ENCODE measurements at places on chromosomes 3 and 15. TPM values are rescaled to one million over a fixed set of nuclear protein-coding genes. Genes with fewer than 3 reads are reported as not detected.
A peak's percentile ranks its signal among the peaks of the same experiment; 100 is the strongest.

- no peak overlapping the region for H3K27ac ChIP-seq
- peaks cover 2% of the 10 kb centered on the region for H3K4me1 ChIP-seq
- peaks cover 24% of the 10 kb centered on the region for H3K36me3 ChIP-seq
- DNase-seq = peak; percentile 11
- H3K4me3 ChIP-seq = no peak overlapping the region
Observed at GRCh38 chr3:53303957-53304356, 43.4 kb downstream of the DCP1A start.

The ADAMTS9 gene
- 1.1 TPM for total RNA-seq

DNA sequence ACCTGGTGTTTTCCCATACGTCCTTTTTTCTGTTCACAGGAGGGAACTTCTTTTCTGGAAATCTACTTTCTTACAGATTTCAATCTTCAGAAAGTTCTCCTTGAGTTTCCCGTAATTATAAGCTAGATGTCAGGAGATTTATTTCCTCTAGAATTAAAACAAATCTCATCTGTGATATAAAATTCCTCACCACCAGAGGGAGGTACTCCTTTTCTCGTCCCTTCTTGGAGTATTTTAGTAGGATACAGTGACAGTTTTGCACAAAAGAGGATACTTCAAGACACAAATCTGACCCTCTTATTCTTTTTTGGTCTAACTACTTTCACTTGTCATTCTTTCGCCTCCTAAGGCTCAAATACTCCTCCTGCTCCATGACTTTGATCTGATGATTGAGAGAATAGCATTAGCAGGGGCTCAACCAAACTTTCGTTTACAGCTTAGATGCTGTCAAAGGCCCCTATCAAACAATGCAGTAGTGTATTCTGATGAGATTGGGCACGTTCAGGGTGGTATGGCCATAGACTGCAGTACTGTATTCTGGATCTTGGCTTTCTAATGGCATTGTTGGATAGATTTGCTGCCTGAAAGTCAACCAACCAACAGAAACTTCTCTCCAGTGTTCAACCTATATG is 38.0 kb downstream of the TMEM41A start:
- DNase-seq = peak; percentile 34
- H3K36me3 ChIP-seq = peaks cover 4% of the 10 kb centered on the region
- no peak overlapping the region for H3K4me3 ChIP-seq
- no peaks in the 10 kb centered on the region for H3K4me1 ChIP-seq
- no peak overlapping the region for H3K27ac ChIP-seq

The RAB5A gene
- total RNA-seq = 46.4 TPM

The CCR1 gene
- not detected for total RNA-seq

DNA sequence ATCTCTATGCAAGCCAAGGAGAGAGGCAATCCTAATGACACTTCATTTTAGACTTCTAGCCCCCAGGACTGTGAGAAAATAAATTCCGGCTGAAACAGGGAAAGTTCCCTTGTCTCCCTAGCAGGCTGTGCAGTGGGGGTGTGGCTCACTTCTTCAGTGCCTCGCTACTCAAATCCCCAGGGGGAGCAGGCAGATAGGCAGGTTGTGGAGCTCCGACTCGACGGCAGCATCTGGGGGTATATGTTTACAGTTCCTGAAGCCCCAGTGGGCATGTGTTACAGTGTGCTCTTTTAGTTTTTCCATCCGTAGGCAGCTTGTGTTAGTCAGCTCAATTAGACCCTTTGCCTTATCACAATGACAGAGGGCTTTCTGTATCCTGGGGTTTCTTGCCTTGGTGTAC is 836.5 kb downstream of the PDCD6IP start:
- no peaks in the 10 kb centered on the region for H3K36me3 ChIP-seq
- no peak overlapping the region for H3K4me3 ChIP-seq
- H3K27me3 ChIP-seq = no peaks in the 10 kb centered on the region

DNA sequence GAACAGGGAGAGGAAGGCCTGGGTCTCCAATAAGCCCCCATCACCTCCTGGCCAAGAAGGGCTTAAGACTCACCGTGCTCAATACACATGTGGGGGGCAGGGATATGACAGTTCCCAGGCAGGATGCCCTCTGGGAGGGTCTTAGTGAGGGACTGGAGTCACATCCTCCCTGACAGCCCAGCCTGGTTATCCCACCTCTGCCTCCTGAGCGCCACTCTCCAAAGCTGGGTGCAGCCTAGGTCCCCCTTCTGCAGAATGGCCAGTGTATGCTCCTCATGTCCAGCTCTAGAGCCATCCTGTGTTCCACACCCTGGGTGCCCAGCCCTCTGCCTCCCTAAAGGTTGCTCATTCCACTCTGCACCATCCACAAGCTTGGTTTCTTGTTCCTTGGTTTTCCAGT is 1.2 kb upstream of the SHISA5 start:
- no peaks in the 10 kb centered on the region for H3K27me3 ChIP-seq
- H3K4me3 ChIP-seq = no peak overlapping the region
- no peak for DNase-seq

The SENP7 gene
- 8.4 TPM for total RNA-seq

GRCh38 chr3:41200669-41201021 is 1.3 kb downstream of the CTNNB1 start:
- H3K27me3 ChIP-seq = no peaks in the 10 kb centered on the region
- no peaks in the 10 kb centered on the region for H3K36me3 ChIP-seq
- DNase-seq = peak; percentile 51

- no peak overlapping the region for H3K27ac ChIP-seq
- H3K27me3 ChIP-seq = 0 out of 2 replicates have a peak, but pooled peaks cover 2% of the 10 kb centered on the region
- H3K4me1 ChIP-seq = no peaks in the 10 kb centered on the region
- H3K36me3 ChIP-seq = no peaks in the 10 kb centered on the region
Observed at GRCh38 chr3:55006244-55006676, 78.4 kb upstream of the LRTM1 start.

The RTP3 gene
- total RNA-seq = not detected

DNA sequence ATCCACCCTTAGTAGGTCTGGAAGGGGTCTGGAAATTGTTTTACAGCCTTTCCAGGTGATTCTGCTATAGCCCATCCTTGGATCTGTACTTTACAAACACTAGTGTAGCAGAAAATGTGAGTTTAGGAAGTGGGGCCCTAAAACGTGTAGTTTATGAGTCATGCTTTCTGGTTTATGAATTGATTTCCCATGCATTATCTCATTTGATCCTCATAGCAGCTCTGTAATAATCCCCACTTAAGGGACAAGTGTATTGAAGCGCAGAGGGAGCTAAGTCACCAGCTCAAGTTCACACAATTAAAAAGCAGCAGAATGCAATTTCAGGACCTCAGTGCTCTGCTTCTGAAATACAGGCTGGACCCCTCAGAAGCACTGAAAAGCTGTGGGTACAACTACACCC is 22.7 kb upstream of the STARD5 start:
- H3K27ac ChIP-seq = no peak overlapping the region
- no peaks in the 10 kb centered on the region for H3K36me3 ChIP-seq
- no peak overlapping the region for H3K4me3 ChIP-seq
- no peaks in the 10 kb centered on the region for H3K4me1 ChIP-seq
- no peak for DNase-seq

The LPCAT4 gene
- 3.9 TPM for total RNA-seq

GRCh38 chr3:139970526-139970925 is 35.5 kb downstream of the CLSTN2 start:
- no peaks in the 10 kb centered on the region for H3K36me3 ChIP-seq
- DNase-seq = no peak
- no peak overlapping the region for H3K4me3 ChIP-seq
- no peaks in the 10 kb centered on the region for H3K4me1 ChIP-seq
- no peaks in the 10 kb centered on the region for H3K27me3 ChIP-seq

GRCh38 chr3:151230646-151231045 is 27.6 kb upstream of the GPR171 start:
- no peak overlapping the region for H3K27ac ChIP-seq
- no peak for DNase-seq
- H3K4me3 ChIP-seq = no peak overlapping the region
- no peaks in the 10 kb centered on the region for H3K27me3 ChIP-seq

DNA sequence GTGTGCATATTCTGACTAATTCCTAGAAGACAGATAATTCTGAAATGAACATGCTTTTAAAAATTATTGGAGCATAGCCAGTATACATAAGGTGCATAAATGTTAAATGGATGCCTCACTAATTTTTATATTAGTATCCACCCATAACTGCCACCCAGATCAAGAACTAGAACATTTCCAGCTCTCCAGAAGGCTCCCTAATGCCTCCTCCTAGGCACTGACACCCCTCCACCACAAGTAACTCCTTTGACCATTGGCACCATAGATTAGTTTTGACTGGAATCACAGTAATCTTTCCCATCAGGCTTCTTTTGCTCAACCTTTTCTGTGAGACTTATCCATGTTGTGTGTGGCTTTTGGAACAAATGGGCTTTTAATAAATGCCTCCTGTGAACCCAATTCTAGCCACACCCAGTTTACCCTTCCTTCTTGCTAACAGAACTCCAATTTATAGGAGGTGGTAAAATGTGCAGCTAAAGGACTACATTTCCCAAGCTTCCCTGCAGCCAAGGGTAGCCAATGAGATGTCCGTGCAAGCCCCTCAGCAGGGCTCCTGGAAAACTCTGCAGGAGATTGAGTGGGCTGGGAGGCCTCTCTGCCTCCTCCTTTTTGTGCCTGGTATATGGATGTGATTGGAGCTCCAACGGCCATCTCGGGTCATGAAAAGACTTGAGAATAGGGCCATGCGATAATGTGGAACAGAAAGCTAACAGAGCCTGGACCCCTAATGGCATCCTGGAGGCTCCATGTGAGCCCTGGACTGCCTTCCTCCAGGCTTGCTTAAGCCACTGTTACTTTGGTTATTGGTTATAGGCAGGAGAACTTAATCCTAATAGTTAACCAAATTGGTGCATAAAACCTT is 322.6 kb upstream of the TLE3 start:
- H3K27me3 ChIP-seq = peaks cover 81% of the 10 kb centered on the region
- no peak overlapping the region for H3K4me3 ChIP-seq
- DNase-seq = no peak
- no peak overlapping the region for H3K27ac ChIP-seq
- H3K4me1 ChIP-seq = no peaks in the 10 kb centered on the region

DNA sequence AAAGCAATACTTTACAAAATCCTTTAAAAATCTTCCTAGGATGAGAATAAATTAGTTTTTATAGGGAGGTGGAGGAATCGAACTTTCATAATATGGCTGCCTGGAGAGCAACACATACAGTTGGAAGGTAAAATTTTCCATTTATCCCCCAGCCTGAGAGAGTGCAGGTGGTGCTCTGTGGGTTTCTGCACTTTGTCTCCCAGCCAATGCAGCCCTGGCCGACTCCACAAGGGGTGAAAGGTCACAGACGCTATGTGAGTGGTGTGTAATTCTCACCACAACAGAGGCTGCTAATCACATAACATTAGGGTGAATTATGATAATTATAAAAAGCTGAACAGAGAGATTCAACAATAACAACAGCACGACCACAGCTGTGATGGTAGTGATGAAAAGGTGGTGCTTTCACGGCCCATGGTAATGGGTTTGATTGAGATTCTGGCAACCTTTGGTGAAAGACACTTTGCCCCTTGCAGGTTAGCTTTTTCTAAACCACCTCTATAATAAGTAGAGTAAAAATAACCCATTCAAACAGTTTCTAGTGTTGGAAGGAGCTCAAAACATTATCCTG is 30.1 kb upstream of the NANOGP8 start:
- no peaks in the 10 kb centered on the region for H3K27me3 ChIP-seq
- H3K27ac ChIP-seq = no peak overlapping the region
- no peaks in the 10 kb centered on the region for H3K36me3 ChIP-seq
- no peaks in the 10 kb centered on the region for H3K4me1 ChIP-seq
- peak; percentile 16 for DNase-seq
- no peak overlapping the region for H3K4me3 ChIP-seq

- peaks cover 25% of the 10 kb centered on the region for H3K36me3 ChIP-seq
- no peak for DNase-seq
- no peak overlapping the region for H3K27ac ChIP-seq
- H3K4me3 ChIP-seq = no peak overlapping the region
- H3K27me3 ChIP-seq = no peaks in the 10 kb centered on the region
- H3K4me1 ChIP-seq = no peaks in the 10 kb centered on the region
Observed at GRCh38 chr15:41292521-41292920, 39.9 kb downstream of the OIP5 start.

DNA sequence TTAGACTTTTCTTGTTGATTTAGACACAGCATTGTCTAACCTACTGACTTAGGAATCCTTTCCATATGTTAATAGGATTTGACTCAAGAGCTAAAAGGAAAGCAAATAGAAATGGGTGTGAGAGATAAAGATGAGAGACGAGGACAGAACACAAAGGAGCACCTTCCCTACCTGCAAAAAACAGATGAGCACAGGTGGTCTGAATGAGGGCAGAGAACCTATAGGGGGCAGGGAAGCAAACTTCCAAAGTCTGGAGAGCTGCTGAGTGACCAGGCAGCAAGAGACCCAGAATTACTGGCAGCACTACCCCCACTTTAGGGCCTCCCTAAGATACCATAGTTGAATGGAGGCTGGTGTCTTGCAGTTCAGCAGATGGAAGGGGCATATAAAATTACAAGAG is 98.1 kb upstream of the CTNNB1 start:
- DNase-seq = no peak
- H3K4me1 ChIP-seq = no peaks in the 10 kb centered on the region
- no peak overlapping the region for H3K4me3 ChIP-seq
- H3K27ac ChIP-seq = no peak overlapping the region

- H3K4me3 ChIP-seq = no peak overlapping the region
- no peaks in the 10 kb centered on the region for H3K36me3 ChIP-seq
- H3K27ac ChIP-seq = no peak overlapping the region
- peaks cover 23% of the 10 kb centered on the region for H3K4me1 ChIP-seq
- no peak for DNase-seq
- H3K27me3 ChIP-seq = no peaks in the 10 kb centered on the region
Observed at GRCh38 chr3:12197475-12197874, 38.8 kb upstream of the TIMP4 start.

The CCR8 gene
- total RNA-seq = not detected

DNA sequence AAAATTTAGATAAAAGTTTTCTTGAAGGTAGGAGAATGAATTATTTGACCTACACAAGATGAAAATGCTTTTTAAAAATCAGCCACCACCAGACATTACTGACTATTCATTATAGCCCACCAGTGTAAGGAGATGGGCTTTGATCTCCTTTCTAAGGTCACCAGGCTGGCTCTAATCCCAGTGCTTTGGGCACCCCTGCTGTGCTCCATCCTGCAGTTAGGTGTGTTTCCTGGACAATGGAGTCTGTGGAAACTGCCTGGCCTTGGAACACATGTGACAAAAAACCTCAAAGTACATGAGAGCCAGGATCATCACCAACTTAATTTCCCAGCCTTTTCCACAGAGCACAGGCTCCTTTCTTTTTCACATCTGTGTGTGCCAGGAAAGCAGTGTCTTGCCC is 260.9 kb downstream of the CHST2 start:
- H3K27ac ChIP-seq = no peak overlapping the region
- no peak overlapping the region for H3K4me3 ChIP-seq
- no peaks in the 10 kb centered on the region for H3K27me3 ChIP-seq
- no peaks in the 10 kb centered on the region for H3K4me1 ChIP-seq

The XCR1 gene
- not detected for total RNA-seq

- peak within 1 kb of the TSS; percentile 77 for H3K4me3 ChIP-seq
- H3K27me3 ChIP-seq = no peaks in the 10 kb centered on the region
- no peaks in the 10 kb centered on the region for H3K4me1 ChIP-seq
- peak; percentile 94 for DNase-seq
- H3K27ac ChIP-seq = peak within 1 kb of the TSS; percentile 65
- peaks cover 2% of the 10 kb centered on the region for H3K36me3 ChIP-seq
Observed at GRCh38 chr15:59104912-59105732, at the start of gene CCNB2. Gene CCNB2 (plus strand): TSS chr15:59105146. CDS start chr15:59105269, 123 bp downstream.

The KCNH8 gene
- not detected for total RNA-seq

The PDZRN3 gene
- 17.0 TPM for total RNA-seq

The BCL6 gene
- 22.6 TPM for total RNA-seq

Data from IMR-90 (cell line).